Calu3 (cell line): ENCODE measurements at places on chromosomes 5 and 9.

DNA sequence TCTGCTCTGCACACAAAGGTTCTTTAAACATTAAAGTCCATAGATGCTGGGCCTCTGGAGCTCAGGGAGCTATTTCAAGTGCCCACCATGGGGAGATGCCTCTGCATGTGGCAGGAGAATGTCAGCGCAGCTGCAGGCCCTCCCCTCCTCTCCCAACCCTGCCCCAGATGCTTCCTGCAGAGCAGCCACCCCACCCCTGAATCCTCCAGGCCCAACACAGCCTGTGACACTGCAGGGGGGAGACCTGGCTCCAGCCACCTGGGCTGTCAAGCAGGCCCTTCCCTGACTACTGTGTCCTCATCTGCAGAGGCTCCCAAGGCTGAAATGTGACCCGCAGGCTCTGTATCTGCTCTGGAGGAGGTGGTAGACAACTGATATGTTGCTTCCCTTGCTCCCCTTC, 213.9 kb downstream of the GABBR2 start:
- no peak for DNase-seq

GRCh38 chr5:10578293-10578665, 14.4 kb downstream of the ANKRD33B start:
- no peak for DNase-seq

- DNase-seq = no peak
Measured at GRCh38 chr5:135996611-135997010, 32.2 kb upstream of the TGFBI start.

DNA sequence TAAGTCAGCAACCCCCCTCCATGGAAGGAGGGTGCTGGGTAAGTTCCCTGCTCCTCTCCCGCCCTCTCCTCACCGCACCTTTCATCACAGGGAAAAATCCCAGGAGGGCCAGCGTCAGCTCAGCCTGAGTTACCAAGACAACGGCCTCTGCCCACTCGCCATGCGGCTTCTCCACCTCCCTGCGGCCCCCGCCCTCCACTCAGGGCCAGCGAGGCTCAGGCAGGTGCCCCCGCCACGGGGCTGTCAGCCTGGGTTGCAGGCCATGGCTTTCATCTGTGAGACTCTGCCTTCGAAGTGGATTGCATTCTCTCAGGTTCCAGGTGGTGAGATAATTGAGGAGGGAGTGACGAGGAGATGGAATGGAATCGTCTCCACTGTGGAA, 27.2 kb upstream of the LAMC3 start:
- no peak for DNase-seq

GRCh38 chr5:25005431-25005830, 360.7 kb upstream of the CDH10 start:
- no peak for DNase-seq

DNA sequence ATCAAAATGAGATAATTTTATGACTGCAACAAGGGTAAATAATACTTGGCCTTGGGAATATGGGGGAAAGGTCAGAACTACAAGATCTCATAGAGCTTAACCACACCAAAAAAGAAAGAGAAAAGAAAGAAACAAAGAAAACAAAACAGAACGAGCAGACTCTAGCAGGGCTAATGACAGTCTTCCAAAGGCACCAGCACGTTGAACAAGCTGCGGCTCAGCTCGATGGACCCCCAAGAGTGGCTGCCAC, 689 bp downstream of the AK3 start:
- no peak for DNase-seq

DNA sequence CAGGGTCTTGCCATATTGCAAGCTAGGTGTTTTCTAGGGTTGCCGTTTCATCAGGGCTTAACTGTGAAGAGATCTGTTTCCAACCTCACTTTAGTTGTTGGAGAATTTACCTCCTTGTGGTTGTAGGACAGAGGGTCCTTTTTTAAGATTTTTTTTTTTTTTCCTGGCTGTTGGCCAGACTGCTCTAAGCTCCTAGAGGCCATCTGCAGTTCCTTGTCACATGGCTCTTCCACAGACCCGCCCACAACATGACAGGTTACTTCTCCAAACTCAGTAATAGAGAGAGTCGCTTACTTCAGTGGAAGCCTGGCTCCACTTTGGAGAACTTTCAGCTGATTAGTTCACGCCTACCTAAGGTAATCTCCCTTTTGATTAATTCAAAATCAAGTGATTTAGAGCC, 543.7 kb downstream of the DMRTA1 start:
- DNase-seq = no peak

GRCh38 chr9:13744261-13744901, 464.9 kb upstream of the MPDZ start:
- no peak for DNase-seq

- no peak for DNase-seq
Measured at GRCh38 chr9:15116130-15116580, 190.9 kb downstream of the TTC39B start.

- DNase-seq = no peak
Measured at GRCh38 chr9:85892401-85892800, 48.5 kb upstream of the NAA35 start.

GRCh38 chr5:138752951-138753793, at the start of gene CTNNA1:
TSS of gene CTNNA1 (plus strand) at chr5:138753425. CDS start at chr5:138781925, 28,500 bp downstream.
- DNase-seq = peak; percentile 94

DNA sequence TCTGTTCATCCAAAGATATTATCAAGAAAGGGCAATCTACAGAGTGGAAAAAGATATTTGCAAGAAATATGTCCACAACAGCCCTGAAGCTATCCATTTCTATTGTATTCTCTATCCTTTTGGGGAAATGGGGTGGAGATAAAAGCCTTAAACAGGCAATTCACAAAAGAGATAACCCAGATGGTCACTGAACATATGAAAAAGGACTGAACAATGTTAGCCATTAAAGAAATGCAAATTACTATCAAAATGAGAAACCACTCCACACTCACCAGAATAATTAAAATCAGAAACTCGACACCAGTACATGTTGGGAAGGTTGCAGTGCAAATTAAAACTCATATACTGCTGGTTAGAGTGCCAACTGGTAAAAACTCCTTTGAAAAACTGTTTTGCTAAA, 955.2 kb upstream of the DMAC1 start:
- no peak for DNase-seq

- no peak for DNase-seq
Measured at GRCh38 chr5:3606121-3606831, 10.6 kb downstream of the IRX1 start.

- DNase-seq = no peak
Measured at GRCh38 chr9:107952773-107953172, 463.2 kb upstream of the KLF4 start.

DNA sequence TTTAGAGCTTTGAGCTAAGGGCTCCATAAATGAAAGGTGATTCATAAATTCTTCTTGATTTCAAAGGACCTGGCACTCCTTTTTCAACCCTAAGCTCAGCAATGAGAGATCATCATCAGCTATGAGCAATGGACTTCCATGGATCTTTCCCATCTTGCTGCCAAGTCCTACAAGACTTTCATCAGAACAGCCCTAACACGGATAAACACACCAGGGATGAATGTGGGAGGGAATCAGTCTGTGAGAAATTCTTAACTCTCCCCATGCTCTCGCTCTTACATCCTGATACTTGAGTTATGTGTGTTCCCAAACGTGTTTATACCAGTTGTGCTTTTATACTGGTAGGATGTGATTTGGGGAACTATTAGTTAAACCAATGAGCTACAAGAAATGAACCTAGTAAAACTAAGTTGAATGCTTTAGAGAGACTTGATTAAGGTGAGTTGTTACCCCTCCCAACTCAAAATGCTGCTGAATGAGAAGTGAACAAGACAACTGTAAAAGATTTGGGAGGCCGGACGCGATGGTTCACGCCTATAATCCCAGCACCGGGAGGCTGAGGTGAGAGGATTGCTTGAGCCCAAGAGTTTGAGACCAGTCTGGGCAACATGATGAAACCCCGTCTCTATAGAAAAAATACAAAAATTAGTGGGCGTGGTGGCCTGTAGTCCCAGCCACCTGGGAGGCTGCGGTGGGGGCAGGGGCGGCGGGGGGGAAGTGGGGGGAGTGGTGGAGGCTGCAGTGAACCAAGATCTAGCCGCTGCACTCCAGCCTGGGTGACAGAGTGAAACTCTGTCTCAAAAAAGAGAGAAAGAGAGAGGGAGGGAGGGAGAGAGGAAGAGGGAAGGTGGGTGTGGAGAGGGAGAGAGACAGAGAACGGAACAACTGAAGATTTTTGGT, 5.2 kb upstream of the RPL26L1 start:
- DNase-seq = no peak

DNA sequence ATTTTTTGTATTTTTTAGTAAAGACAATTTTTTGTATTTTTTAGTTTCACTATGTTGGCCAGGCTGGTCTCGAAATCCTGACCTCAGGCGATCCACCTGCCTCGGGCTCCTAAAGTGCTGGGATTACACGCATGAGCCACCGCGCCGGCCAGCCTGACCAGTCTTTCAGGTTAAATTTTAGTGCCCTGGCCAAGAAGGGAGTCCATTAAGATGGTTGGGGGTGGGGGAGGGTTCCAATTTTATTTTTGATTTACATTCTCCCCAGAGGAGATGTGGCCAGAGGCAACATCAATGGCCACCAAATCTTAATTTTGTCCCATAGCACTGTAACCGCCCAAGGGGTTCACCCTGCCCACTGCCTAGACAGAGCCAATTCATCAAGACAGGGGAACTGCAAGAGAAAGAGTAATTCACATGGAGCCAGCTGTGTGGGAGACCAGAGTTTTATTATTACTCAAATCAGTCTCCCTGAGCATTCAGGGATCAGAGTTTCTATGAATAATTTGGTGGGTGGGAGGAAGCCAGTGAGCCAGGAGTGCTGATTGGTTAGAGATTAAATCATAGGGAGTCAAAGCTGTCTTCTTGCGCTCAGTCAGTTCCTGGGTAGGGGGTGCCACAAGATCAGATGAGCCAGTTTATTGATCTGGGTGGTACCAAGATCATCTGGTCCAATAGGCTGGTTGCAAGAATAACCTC, 24.7 kb downstream of the TBCA start:
- DNase-seq = no peak

GRCh38 chr9:123796094-123796493, 133.8 kb downstream of the DENND1A start:
- no peak for DNase-seq

- peak; percentile 68 for DNase-seq
Measured at GRCh38 chr9:114405294-114406034, 17.7 kb upstream of the AKNA start.

- DNase-seq = no peak
Measured at GRCh38 chr5:45162974-45163373, 354.2 kb downstream of the MRPS30 start.

- no peak for DNase-seq
Measured at GRCh38 chr5:181037365-181037861, 2.7 kb upstream of the BTNL9 start.

DNA sequence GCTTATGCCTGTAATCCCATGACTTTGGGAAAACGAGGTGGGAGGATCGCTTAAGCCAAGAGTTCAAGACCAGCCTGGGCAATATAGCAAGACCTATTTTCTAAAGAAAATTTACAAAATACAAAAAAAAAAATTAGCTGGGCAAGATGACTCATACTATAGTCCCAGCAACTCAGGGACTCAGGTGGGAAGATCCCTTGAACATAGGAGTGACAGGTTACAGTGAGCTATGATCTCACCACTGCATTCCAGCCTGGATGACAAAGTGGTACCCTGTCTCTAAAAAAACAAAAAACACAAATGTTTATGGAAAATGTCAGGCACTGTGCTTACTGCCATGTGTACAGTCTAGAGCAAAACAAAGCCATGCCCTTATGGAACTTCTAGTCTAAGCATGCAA, 823.3 kb upstream of the DMAC1 start:
- DNase-seq = no peak

GRCh38 chr9:132457504-132458236, 47.7 kb downstream of the CFAP77 start:
- DNase-seq = no peak
